ENCODE measurements at places on chromosomes 2 and 18.
A peak's percentile ranks its signal among the peaks of the same experiment; 100 is the strongest.

DNA sequence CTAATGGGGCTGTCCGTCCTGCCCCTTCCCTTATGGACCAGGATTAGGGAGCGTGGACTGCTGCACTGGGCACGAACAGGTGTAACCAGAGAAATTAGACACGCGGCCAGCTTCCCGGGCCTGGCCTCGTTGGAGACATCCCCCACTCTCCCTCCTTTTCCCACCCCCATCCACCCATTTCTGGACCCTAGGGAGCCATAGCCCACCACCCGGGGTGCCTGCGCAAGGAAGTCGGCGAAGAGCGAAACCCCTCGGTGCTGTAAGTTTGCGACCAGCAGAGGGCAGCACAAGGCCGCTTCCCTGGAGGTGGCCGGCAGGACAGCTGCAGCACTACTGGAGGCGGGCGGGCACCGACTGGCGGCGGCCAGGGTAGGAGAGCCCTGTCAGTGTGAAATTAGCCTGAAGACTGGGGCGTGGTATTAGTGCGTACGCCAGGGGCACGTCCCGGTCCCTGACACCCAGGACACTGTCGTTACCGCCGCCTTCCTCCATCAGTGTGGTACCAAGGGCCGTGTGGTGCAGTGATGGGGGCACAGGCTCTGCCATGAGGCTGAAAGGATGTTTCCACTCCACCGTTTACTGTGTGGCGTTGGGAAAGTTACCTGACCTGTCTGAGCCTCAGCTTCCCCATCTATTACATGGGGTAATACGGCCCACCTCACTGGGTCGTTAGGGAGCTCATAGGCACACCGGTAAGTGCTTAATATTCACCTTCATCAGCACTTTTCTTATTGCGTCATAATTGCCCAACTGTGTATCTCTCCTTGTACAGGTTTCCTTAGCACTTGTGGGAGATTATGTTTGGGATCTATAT, 36.0 kb upstream of the CD207 start:
- peak; percentile 83 for DNase-seq

DNA sequence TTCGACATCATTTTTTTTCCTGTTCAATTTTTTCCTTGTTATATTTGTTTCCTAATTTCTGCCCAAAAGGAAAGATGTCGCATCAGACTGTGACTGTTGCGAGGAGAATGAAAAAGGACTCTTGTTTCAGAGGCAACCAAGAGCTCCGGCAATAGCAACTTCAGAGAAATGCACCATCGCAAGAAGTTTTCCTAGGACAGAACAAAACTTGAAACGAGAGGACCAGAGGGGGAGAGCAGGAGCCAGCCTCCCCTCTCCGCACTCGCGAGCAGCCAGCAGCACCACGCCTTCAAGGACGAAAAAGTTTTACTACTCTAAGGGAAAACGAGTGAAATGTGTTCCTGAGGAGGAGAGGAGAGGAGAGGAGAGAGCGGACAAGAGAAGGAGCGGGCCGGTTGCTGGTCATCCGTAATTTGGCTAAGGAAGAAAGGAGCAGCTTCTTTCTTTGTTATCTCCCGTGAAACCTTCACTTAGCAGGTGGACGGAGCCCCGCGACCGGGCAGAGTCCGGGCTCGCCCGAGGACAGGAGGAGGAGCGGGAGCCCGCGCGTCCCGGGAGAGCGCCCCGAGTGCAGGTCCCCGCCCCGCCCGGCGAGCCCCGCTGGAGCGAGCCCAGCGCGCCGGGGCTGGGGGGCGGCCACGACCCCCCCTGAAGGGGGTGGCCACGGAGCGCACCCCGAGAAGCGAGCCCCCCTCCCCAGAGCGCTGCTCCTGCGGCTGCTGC, 744 bp downstream of the POU3F3 start:
- DNase-seq = no peak

GRCh38 chr18:69432847-69433246, 32.2 kb downstream of the DOK6 start:
- no peak for DNase-seq

DNA sequence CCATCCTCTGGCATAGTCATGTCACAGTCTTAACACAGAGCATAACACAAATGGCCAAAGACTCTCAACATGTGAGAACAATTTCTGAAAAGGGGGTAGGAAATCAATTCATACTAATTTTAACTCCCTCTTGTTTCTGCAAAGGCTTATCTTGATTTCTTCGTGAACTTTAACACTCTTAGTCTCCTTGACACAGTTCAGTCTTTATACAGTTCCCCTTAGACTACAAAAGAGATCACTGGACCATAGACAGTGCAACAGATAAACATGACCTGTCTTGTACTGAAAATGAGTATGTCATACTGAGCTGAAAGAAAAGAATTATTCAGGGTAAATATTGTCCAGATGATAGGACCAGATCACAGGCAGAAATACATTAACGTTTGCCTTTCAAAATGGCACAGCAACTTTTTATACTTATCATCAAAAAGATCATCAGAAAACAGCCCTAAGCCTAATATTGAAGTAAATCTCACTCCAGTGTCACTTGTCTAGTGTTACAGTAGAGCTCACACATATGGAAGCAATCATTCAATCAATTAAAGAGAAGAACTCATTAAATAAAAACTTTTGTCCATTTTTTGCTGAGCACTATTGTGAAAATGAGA, 56.4 kb upstream of the VRK2 start:
- DNase-seq = no peak

DNA sequence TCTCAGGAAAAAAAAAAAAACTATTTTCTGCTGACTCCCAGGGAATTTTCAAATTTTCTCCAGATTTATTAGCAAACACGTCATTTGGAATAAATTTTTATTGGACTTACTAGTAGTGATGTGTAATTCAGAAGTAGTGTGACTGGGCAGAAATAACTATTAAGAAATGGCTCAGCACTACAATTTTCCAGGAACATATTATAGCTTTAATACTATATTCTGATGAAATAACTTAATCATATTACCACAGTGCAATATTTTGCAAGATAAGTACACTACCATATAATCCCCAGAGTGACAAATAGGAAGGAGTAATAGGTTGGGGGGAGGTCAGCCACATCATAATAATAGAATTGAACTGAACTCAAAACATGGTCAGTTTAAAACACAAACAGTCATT, 19.7 kb upstream of the TNFAIP6 start:
- no peak for DNase-seq

DNA sequence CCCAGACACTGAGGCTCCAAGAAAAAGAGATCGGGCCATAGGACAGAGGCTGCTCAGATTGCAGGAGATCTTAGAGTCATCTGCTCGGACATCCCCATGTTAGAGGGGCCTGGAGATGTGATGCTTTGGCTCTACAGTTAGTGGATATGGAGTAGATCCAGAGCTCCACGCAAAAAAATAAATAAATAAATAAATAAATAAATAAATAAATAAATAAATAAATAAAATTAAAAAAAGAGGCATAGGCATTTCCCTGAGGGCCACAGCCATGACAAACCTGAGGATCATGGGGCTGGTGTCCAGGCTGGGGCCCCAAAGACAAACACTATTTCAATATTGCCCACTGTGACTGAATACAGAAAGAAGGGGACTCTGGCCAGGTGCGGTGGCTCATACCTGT, 85.5 kb downstream of the PLB1 start:
- DNase-seq = no peak

DNA sequence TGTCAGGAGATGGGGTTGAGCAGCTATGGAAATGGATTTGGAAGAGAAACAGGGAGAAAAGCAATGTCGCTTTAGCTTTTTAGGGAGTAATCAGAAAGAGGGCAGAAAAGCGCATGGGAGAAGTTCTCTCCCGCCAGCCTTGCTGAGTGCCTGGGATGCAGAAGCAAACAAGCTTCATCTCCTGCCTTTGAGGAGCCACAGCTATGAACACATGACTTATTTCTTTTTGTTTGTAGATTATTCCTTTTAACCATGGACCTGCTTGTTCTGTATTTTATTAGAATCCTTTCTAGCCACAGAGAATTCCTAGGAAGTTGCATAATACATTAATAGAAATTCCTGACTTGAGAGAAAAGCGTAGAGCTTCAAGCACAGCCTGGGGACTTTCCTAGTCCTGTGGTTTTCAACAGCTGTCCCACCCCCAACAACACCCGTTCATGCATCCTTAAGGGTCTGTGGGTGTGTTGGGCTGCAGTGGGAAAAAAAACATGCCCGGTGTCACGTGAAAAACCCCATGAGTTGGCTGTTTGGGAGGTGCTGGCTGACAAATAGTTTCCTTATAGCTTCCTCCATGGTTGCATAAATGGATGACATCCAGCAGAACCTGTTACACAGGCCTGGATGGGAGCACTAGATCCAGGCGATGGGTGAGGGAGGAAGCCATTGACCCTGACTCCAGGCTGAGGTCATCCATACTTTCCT, 14.9 kb downstream of the SLC9A4 start:
- no peak for DNase-seq

DNA sequence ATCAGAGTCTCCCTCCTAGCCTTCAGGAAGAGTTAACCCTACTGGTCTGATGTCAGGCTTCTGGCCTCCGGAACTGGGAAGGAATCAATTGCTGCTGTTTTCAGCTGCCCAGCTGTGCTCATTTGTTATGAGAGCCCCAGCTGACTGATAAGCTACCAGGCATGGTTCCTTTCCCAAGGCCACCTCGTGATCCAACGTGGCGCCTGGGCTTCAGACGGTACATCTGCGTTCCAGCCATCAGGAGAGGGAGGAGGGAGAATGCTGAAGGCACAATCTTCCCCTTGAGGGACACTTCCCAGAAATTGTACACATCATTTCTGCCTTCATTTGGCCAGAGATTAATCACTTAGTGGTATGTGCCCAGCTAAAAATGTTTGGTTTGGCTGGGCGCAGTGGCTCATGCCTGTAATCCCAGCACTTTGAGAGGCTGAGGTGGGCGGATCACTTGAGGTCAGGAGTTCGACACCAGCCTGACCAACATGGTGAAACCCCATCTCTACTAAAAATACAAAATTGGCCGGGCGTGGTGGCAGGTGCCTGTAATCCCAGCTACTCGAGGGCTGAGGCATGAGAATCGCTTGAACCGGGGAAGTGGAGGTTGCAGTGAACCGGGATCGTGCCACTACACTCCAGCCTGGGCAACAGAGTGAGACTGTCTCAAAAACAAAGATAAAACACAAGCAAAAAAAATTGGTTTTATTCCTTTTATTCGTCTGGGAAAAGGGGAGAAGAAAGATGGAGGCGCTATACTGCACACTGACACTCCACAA, 10.5 kb upstream of the ARMC9 start:
- no peak for DNase-seq

DNA sequence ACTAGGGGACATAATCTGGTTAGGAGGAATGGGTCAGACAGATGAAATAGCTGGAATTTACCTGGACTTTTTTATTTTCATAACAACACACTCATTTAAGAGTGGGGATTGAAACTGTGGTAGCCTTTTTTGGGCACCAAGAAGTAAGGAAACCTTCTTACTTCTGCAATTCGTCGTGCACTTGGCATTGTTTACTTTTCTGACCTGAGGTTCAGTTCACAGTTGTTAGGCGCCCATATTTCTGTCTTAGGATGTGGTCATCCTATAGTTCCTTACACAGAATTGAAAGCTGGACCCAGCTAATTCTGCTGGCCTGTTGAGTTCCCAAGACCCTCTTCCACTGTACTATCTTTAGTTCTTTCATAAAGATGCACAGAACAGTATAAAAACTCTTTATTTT, 72.9 kb downstream of the TMX3 start:
- DNase-seq = no peak

- DNase-seq = no peak
Measured at GRCh38 chr2:185187421-185187820, 551.2 kb upstream of the FSIP2 start.

DNA sequence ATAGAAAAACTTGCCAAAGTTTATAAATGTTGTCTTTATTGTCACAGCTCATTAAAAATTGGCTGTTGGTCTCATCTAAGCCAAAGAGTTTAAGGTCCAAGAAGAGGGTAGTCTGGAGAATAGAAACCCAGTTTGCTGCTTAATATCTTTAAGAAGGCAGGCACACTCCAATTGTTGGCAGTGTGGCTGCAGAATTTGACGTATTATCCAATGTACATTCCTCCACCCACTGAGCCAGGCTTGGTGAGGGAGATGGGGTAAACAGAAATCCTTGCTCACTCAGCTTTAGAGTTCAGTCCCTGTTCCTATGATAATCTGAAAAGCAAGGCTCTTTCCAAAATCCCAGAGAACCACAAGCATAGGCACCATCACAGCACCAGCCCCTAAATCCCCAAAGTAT, 10.7 kb upstream of the ADD2 start:
- no peak for DNase-seq

Measured in stimulated activated CD4-positive, alpha-beta T cell treated with anti-CD3 and anti-CD28 coated beads, Interleukin-4, amount 100 ng/mL, for 24 hours (primary cell).